ENCODE measurements at places on chromosomes 3 and 15.

DNA sequence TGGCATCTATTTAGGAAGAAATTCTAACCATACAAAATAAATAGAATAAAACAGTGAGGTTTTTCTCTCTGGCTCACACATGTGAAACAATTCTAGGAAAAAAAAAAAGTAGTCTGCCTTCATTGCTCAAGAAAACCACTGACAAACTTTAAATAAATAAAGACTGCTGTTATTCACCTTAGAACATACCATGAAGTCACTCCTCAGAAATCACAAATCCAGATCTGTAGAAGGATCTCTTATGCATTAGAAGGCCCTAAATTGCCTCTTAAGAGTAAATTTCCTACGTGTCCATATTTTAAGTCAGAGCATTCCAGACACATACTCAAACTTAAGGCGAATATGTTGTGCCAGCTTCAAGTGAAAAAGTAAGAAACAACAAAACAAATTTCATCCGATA is 217.3 kb downstream of the ZIC4 start:
- DNase-seq = no peak

DNA sequence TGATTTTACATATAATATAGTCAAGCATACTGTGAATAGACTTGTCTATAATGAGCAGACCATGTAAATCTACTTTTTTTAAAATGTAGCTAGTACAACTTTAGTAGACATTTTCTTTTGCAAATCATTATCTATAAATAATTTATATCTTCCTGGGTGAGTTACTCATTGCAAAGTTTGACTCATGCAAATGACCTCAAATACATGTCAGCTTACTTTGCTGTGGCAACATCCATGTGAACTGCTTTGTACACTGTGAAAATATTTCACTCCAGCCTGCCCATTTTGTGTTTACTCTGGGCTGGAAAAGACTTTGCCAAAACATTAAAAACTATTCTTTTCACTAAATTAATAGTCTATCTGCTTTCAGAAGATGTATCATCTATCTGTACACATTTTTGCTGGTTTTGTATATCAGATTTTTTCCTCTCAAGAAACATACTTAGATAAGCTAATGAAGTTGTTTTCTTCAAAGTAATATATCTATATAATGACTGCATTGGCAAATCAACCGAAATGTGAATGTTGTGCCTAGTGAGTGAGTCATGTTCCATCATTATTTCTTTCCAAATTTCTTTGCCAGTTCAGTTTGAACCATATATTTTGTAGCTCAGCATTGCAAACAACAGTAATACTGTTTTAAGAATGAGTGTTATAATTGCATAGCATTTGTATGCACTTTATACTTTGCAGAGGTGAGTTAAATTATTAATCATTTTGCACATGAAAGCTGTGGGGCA is 26.5 kb downstream of the IGSF10 start:
- DNase-seq = no peak

GRCh38 chr3:112253301-112253971 is 40.6 kb downstream of the SLC9C1 start:
- DNase-seq = no peak

- peak; percentile 8 for DNase-seq
Observed at GRCh38 chr3:127915937-127916493, 983 bp downstream of the KBTBD12 start.

DNA sequence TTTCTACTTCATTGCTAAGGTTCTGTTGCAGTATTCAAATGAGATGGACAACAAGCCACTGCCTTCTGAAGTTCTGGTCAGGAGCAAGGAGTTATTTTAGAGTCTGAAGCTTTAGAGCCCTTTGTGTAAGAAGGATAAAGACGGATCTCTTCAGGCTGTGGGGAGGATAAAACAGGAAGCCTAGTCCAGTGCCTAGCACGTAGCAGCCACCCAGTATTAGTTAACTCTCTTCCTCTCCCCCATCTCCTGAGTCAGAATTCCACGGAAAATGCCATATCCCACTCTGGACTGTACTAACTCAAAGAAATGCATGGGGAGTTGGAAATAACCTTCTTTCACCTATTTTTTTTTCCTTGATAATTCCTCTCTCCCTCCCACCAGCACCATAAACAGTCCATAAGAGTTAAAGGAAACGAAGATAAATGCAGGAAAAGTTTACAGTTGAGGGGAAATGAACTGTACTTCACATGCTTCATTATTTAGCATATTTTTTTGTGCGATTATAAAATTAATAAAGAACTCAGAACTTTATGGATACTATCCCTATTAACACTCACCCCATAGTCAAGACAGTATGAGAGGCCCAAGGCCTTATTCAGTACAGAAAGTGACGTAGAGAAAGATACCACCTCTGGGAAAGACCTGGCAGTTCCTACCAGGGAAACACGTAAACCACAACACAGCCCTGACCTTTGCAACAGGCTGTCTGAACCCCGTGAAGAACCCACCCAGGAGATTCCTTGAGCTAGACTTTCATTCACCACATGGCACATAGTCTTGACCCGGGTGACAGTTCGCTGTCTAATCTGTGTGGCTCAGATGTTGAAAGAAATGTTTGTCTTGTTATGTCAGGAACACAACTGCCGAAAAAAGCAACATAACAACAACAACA is 9.2 kb downstream of the IGF2BP2 start:
- no peak for DNase-seq

GRCh38 chr3:100277255-100277800 is 16.5 kb downstream of the TBC1D23 start:
- DNase-seq = no peak

DNA sequence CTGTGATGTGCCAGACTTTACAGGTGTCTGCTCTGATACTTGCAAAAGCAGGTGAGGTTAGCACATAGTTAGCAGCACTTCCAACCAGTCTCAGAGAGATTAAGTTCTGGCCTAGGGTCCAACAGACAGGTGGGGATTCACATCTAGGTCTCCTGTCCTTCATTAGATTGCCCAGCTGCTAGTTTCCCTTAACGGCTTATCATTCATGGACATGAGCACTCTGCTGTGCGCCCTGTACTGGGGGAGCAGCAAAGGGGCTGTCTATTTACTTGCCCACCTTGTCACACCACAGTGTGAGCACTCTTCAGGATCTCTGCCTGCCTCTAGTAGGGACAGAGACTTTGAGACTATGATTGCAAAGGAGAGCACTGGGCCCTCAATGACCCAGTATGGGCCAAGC is 8.7 kb downstream of the SPSB4 start:
- no peak for DNase-seq

DNA sequence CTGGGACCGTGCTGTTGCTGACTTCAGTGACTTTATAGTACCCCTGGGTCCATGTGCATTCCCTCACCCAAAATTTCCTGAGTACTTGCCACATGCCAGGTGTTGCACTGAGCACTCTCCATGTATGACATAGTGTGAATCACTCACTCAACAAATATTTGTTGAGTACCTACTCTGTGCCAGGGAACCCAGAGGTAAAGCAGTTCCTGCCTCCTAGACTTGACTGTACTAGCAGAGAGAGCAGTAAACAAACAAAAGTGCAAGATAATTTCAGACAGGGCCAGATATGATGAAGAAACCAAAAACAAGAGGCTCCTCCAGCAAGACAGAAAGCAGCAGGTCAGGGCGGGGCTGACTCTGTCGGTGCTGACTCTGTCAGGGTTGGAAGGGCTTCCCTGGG is 12.2 kb downstream of the TGM4 start:
- no peak for DNase-seq

DNA sequence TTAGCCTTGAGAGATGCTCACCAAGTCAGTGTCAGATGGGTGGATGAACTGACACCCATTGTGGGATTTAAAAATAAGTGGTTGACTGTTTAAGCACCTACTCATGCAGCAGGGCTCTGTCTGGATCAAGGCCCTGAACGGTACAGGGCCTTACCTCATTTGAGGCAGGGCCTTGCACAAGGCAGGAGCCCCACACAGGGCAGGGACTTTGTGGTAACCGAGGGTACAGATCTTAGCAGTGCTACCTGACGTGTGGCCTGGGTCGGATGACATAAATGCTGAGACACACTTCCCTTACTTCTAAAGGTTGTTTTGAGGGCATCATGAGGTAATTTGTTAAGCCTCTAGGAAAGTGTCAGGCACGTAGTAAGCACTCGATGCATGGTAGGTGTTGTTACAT is 59.5 kb upstream of the PLXNA1 start:
- DNase-seq = no peak

DNA sequence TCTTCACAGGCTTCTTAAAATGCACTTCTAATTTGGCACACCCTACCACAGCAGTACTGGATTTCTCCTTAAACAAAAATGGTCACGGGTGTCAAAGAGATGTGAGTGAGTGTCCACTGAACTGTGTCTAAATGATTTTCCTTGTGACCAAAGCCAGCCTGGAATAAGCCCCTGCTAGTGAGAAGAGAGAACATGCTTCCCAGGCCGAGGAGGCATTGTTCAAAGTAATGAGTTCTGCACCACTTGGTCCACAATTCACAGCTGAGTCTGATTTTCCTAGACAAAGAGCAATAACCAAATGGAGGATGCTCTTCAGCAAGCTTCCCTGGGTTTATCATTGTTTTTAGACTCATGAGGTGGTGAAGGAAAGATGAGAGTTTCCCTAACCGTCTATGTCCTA is 3.8 kb downstream of the PLCH1 start:
- DNase-seq = no peak

Data from NCI-H2029 treated with DMSO at 0.1 percent for 48 hours (cell line).